ENCODE measurements at places on chromosomes 4 and X. TPM values are rescaled to one million over a fixed set of nuclear protein-coding genes. Genes with fewer than 3 reads are reported as not detected.
A peak's percentile ranks its signal among the peaks of the same experiment; 100 is the strongest.

DNA sequence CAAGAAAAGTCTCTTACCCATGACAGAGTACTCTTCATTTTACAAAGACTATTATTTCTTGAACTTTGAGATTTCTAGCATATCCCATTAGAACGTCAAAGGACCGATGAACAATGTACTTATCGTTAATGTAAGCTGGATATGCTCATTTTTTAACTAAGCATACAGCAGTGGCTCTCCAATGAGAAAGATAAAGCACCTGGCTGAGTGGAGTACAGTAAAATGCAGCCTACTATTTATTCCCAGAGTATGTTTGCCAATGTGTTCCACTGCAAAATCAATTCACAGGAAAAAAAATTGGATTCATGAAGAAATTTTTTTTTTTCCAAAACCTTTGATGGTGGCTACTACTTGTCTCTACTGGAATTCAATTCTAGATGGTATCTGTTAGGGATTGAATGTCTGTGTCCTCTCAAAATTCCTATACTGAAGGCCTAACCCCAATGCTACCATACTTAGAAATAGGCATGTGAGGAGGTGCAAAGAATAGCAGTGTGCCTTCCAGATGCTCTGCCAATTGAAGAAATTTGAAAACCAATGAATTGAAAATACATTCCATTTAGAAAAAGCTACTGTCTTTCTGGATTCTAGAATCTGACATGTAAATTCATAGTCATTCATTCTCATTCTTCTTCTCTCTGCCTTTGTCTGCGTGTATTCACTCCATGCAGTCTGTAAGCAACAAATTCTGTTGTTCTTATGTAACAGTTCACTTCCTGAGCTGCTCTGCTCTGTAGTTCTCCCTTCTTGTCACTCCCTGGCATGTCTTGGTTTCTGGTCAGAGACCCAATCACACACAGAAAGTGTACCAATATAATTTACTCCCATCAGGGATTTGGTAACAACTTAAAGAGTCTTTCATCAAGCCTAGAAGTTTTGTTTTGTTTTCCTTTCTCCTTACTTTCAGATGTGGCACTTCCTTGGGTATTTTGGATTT lies 61.4 kb downstream of the PAPSS1 start:
- H3K36me3 ChIP-seq = peaks cover 5% of the 10 kb centered on the region
- H3K27ac ChIP-seq = no peak overlapping the region
- no peaks in the 10 kb centered on the region for H3K27me3 ChIP-seq
- no peak overlapping the region for H3K4me3 ChIP-seq

GRCh38 chr4:145851511-145852201 lies 87.0 kb downstream of the ZNF827 start:
- no peak for DNase-seq
- H3K27ac ChIP-seq = no peak overlapping the region
- no peak overlapping the region for H3K4me3 ChIP-seq
- H3K36me3 ChIP-seq = no peaks in the 10 kb centered on the region

- no peaks in the 10 kb centered on the region for H3K4me1 ChIP-seq
- no peaks in the 10 kb centered on the region for H3K36me3 ChIP-seq
- no peak overlapping the region for H3K4me3 ChIP-seq
- no peak for DNase-seq
- no peaks in the 10 kb centered on the region for H3K27me3 ChIP-seq
- H3K27ac ChIP-seq = no peak overlapping the region
Measured at GRCh38 chrX:637660-638481, 7.3 kb downstream of the SHOX start.

- H3K36me3 ChIP-seq = no peaks in the 10 kb centered on the region
- no peak overlapping the region for H3K27ac ChIP-seq
- H3K4me1 ChIP-seq = peaks cover 12% of the 10 kb centered on the region
- no peak overlapping the region for H3K4me3 ChIP-seq
Measured at GRCh38 chr4:110953898-110954297, 331.0 kb upstream of the PITX2 start.

GRCh38 chrX:19886883-19887531 lies 393 bp downstream of the SH3KBP1 start:
- no peaks in the 10 kb centered on the region for H3K27me3 ChIP-seq
- DNase-seq = peak; percentile 60
- peak overlapping the region; percentile 35 for H3K27ac ChIP-seq
- peak overlapping the region; percentile 77 for H3K4me3 ChIP-seq
- peaks cover 18% of the 10 kb centered on the region for H3K4me1 ChIP-seq

GRCh38 chr4:48275247-48275646 lies 5.6 kb upstream of the TEC start:
- H3K4me1 ChIP-seq = no peaks in the 10 kb centered on the region
- no peak overlapping the region for H3K4me3 ChIP-seq
- DNase-seq = no peak
- no peaks in the 10 kb centered on the region for H3K27me3 ChIP-seq
- H3K36me3 ChIP-seq = no peaks in the 10 kb centered on the region

DNA sequence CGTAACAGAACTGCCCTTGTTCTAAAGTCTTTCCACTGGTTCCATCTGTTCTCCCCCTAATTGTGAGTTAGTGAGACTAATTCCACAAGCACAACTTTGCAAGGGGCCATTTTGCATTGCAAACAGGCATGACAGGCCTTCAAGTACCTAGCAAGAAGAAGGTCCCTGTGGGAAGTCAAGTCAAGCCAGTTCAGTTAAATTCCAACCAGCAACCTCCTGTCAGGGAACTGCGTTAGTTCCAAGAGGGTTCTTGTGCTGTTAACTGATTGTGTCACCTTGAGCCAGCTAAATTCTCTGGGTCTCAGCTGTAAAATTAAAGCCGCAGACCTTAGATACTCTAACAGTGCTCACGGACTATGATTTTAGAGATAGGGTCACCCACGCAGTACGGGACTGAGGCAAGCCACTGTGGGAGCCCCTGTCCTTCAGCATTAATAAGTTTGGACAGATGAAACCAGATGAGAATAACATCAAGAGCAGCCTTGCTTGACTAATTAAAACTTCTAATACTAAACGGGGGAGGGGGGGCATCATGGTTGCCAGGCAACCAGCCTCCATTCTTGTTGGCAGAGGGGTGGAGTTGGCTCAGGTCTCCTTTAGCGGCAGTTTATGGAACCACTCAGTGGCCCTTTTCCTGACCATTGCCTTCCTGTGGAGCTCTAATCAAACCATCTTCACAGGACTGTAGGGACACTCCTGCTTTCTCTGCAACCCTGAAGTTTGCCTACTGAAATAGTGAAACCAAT lies 24.1 kb upstream of the TMEM150C start:
- H3K27me3 ChIP-seq = peaks cover 6% of the 10 kb centered on the region
- H3K27ac ChIP-seq = no peak overlapping the region
- no peak for DNase-seq
- H3K4me3 ChIP-seq = no peak overlapping the region
- H3K4me1 ChIP-seq = no peaks in the 10 kb centered on the region
- H3K36me3 ChIP-seq = no peaks in the 10 kb centered on the region

- no peaks in the 10 kb centered on the region for H3K27me3 ChIP-seq
- H3K4me1 ChIP-seq = no peaks in the 10 kb centered on the region
- DNase-seq = no peak
- no peak overlapping the region for H3K27ac ChIP-seq
- H3K4me3 ChIP-seq = no peak overlapping the region
Measured at GRCh38 chr4:101761405-101761804, 29.1 kb upstream of the BANK1 start.

DNA sequence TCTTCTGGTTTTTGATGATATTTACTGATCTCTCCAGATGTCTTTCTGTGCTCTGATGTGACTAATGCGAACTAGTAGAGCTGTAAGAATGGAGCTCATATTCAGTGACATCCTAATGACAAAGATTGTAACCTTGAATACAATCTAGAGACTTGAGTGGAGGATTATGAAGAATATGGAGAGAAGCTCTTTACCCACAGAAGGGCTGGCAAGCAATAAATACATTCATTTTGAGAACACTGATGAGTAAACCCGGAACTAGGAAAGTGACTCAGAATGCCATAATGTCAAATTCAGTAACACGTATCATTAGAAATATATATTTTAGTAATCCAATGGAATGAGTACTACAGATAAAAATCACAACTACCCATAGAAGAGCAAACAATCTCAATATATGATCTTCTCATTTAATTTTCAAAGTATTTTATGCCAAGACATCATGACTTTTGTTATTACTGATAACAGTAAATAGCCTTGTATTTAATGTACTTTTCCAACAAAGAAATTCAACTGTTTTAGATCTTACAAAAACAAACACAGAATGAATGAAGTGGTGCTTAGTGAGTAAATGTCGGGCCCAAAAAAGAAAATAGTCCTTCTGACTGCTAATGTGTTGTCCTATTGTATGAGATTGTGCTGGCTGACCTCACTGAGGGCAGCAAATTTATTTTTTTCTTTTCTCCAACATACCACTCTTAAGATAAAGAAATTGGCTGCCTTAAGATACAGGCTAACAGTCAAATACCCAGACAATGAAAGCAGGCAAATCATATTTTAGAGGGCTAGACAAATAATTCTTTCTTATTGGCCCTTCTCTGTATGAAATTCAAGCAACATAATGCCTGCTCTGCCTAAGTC lies 49.2 kb upstream of the HDAC8 start:
- peak overlapping the region; percentile 65 for H3K27ac ChIP-seq
- DNase-seq = peak; percentile 71
- peaks cover 27% of the 10 kb centered on the region for H3K4me1 ChIP-seq
- peak overlapping the region; percentile 35 for H3K4me3 ChIP-seq
- H3K27me3 ChIP-seq = no peaks in the 10 kb centered on the region

The CLCN5 gene
- 4.6 TPM for total RNA-seq

DNA sequence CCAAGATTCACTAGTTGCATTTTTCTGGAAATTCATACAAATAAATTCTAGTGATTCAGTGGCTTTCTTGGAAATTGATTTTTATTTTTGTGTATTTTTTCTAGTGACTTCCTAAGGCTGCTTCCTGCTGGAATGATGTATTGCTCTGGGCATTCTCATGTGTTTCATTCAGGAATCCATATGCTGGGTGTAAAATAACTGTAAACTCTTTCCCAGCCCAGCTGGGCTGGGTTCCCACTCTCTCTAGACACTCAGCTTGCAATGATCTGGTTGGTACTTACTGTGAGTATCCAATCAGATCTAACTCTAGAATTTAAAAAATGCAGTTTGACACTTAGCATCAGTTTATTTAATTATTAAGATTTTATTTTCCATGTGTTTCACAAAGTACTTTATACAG lies 882.2 kb downstream of the STIM2 start:
- no peak overlapping the region for H3K4me3 ChIP-seq
- H3K36me3 ChIP-seq = no peaks in the 10 kb centered on the region
- no peak for DNase-seq
- no peaks in the 10 kb centered on the region for H3K4me1 ChIP-seq
- H3K27ac ChIP-seq = no peak overlapping the region

The NXF2 gene
- not detected for total RNA-seq

DNA sequence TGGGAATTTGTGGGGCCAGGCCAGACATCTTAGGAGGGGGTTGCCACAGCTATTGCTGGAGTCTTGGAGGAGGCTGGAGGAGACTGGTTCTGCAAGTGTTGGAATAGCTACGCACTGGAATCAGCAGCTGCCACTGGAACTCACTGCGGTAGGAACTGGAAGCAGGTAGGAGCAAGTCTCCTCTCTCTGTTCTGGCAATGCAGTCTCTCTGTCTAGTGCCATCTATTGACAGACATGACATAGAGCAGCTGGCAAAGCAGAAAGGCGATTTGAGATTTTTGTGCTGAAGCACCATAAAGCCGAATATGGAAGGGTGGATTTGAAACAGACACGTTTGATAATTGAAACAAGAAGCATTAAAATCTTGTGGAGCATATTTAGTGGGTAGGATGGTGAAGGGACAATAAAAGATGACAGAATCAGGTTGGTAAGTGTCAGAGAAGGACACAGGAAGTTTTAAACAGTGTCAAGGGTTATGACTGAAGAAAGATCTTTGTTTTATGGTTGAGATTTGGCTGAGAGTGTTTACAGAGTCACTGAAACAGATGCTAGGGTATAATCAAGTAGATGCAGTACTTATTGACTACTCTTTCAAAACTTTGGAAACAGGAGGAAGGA lies 23.5 kb upstream of the SYNPO2 start:
- H3K27ac ChIP-seq = no peak overlapping the region
- H3K36me3 ChIP-seq = no peaks in the 10 kb centered on the region
- H3K27me3 ChIP-seq = no peaks in the 10 kb centered on the region
- H3K4me1 ChIP-seq = peaks cover 25% of the 10 kb centered on the region
- H3K4me3 ChIP-seq = no peak overlapping the region

DNA sequence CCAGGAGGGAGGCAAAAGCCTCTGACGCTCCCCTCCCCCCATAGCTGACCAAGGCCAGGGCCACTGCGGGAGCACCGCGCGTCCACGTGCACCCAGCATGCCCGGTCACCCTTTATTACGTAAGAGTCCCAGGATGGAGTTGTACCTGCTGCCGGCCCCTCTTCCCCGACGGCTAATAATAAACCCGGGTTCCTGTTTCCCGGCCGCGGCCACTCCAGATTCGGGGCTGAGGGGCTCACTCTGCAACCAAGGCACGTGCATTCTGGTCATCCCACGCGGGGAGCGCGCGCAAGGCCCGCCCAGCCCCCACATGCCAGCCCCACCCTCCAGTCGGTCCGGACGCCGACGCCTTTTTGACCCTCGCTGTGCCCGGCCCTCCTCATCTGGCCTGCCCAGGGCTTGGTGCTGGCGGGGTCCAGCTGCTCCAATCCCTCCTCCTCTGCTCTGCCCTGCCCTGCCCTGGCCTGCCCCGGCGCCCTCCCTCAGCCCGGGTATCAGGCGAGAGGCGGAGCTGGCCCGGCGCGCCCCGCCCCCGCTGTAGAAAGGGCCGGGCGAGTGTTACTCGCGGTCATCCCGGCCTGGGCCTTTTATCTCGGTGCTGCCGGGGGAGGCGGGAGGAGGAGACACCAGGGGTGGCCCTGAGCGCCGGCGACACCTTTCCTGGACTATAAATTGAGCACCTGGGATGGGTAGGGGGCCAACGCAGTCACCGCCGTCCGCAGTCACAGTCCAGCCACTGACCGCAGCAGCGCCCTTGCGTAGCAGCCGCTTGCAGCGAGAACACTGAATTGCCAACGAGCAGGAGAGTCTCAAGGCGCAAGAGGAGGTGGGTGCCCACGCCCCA lies 2.6 kb downstream of the MID1IP1 start:
- H3K27ac ChIP-seq = peak overlapping the region; percentile 95
- no peaks in the 10 kb centered on the region for H3K36me3 ChIP-seq
- DNase-seq = peak; percentile 80
- peaks cover 38% of the 10 kb centered on the region for H3K4me1 ChIP-seq

DNA sequence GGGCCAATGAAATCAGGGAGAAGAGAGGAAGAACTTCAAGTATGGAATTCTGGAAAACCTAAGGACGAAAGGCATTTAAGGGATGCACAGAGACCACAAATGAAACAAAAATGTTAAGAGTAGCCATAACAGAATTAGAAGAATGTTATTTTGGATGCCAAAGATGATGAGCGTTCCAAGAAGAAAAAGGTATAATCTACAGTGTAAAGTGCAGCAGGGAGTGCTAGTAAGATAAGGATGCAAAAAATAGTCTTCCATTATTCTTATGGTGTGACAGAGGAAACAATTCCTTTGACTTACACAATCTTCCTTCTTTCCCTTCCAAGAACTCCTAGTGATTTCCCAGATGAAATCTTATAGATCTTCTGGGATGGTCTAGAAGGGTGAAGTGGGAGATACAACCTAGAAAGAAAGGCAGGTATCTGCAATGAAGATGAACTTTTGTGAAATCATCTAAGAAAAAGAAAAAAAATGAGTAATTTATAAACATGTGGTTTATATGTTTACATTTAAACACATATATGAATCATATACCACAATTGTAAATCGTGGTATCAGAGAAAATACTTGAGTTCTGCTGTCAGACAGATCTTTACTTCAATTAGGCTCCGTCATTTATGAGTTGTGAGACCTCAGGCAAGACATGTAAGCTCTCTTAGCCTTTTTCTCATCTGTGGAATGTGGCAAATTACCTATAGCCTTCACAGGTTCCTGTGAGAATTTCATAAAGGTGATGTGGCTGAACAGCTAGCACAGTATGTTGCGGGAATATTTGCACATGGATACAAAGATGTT lies 8.1 kb downstream of the MORF4L2 start:
- DNase-seq = peak; percentile 46
- H3K36me3 ChIP-seq = peaks cover 36% of the 10 kb centered on the region
- H3K27ac ChIP-seq = peak overlapping the region; percentile 36
- no peaks in the 10 kb centered on the region for H3K27me3 ChIP-seq

Data from GM23248 (cell line).